ENCODE measurements at places on chromosomes 4 and X. TPM values are rescaled to one million over a fixed set of nuclear protein-coding genes. Genes with fewer than 3 reads are reported as not detected.

DNA sequence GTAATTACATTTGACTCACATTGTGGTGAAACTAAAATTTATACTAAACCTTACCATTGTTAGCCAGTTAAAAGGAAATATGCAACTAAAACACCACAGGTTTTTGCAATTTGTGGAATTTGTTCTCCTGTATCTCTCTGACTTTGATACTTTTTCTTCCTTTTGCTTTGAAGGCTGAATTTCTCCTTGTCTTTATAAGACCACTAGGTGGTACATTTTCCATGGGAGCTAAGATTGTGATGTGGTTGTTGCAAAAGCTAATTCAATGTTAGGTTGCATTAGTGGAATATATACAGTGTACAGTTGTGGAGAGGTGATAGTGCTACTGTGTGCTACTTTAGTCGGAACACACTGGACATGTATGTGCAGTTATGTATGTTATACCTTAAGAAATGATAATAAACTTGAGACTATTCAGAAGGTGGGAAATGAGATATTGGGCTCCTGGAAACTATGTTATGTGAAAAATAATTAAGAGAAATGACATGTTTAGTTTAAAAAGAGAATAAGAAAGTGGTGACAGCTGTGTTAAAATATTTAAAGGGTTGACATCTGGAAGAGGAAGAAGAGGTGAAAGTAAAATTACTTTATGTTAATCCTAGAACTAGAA is 70.3 kb downstream of the ARL9 start:
- no peak for DNase-seq

DNA sequence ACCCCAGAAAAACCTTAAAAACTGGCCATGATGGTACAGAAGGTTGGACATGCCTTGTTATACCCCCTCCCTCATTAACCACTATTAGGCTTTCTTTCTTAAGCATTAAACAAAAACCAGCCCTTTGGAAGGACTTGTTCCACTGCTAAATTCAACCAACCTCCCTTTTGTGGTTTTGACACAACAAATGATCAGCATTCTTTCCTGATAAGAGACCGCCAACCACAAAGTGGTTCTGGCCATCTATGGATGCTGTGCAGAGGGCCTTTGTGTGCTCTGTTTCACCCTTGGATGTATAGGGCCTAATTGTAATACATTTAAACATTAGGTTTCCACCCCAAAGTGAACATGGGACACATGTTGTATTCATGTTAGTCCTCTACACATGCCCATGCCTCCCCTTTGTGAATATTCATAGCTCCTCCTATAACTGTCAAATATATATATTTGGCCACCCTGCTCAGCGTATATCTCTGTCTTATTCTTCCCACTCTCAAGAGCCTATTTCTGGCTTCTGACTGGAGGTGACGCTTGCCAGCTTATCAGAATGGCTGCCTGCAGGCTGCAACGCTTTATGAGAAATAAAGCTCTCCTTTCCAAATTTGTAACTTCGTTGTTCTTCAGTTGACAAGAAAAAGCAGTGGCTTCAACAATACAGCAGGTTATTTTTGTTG is 126.6 kb downstream of the NPNT start:
- no peak for DNase-seq

GRCh38 chrX:115595049-115595448 is 34.1 kb downstream of the PLS3 start:
- DNase-seq, result no peak

DNA sequence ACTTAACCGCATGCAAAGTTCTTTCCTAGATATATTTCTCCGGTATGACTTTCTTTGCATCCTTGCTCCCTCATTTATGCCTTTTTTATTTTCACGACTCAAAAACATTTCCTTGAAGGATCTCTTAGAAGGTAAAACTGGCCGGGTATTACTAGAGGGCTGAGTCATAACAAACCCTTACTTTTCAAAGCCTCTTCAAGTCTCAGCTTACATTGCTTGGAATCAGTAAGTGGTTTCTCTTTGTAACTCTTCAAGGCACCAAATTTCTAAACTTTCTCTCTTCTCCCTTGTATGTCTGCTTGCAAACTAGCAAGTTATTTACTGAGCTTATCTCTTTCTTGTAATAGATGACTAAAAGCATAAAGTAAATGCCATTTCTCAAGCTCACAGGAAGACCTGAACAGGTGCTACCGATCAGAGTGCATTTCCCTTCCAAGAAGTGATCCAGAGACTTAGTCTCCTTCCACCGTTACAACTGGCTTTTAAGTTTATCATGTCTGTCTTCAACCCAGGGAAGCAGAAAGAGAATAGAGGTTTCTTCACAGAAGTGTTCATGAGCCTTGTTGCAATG is 75.5 kb downstream of the ANXA10 start:
- no peak for DNase-seq

- no peak for DNase-seq
These were observed 126.9 kb upstream of the GIMD1 start for GRCh38 chr4:106495476-106495875.

DNA sequence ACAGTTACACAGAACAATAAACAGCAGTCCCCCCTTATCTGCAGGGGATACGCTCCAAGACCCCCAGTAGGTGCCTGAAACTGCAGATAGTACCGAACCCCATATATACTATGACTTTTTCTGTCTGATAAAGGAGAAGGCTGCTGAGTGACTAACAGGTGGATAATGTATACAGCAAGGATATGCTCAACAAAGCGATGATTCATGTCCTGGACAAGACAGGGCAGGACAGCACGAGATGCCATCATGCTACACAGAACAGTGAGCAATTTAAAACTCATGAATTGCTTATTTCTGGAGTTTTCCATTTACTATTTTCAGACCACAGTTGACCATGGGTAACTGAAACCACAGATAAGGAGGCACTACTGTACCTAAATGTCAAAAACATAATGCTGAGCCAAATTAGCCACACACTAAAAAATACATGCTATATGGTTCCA is 76.1 kb downstream of the MANBA start:
- no peak for DNase-seq

DNA sequence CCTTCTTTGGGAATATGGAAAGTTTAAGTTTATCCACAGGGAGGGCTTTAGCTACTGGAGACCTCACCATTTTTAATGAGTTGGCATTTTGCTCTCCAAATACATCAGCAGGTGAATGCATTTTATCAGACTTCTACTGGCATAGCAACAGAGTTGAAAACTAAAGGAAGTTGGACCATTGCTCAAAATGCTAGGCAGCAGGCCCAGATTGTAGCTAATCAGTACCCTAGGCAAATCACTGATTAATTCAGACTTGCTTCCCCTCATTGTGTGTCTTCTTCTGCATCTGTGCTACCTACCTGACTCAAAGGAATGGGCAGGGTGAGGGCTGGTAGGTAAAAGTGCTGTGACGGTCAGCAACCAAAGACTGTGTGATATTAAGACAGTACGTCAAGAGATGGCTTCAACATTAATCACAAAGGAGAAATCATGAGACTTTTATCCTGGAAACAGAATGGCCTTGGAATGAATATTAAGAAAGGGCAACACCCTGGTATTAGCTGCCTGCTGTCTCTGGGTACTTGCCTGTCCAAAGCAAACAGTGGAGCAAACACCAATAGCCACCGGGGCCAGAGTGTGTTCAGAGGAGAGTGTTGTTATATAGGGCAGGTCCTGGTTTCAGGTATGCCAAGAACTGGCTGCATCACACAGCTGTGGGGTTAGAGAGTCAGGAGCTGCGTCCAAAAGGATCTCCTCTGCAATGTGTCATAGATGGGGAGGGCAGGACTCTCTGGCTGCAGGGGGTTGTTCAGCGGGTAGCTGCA is 17.1 kb upstream of the SMIM20 start:
- no peak for DNase-seq

DNA sequence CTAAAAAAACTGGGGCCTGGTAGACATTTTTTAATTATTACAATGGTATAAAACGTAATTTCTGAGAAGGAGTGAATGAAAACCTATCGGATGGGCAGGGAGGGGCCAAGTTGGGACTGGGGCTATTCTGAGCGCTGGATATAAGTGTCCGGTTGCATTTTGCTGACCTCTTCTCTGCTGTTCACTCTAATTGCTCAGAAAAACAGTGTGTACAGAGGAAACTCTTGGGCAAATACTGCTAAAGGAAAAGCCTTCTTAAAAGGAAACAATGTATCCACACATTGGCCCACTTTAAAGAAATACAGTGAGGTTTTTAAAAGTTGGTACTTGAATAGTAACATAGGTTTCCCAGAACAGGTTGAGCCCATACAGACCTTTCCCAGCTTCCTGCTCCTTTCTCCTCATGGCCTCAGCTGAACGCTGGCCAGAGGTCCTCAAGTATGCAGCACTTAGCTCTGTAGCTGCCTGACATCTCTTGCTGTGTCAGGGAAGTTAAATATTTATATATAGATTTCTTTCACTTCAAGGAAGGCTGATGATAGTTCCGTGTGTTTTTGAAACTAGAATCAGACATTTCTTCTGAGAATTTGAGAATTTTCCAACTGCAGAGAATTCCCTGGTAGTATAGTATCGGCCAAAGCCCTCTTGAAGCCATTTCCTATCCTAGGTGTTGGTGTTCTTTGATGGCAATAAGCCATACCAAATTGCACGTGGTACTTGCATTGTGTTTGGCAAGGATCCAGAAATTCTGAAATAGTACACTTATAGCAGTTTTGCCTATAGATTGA is 97.1 kb upstream of the SLC4A4 start:
- no peak for DNase-seq

GRCh38 chrX:39550795-39551361 is 546.9 kb downstream of the BCOR start:
- no peak for DNase-seq

The PRR32 gene
- not detected for total RNA-seq

The SPANXA1 gene
- not detected for total RNA-seq

All from chondrocyte (in vitro differentiated cells).